ENCODE measurements at places on chromosomes 7 and 10. TPM values are rescaled to one million over a fixed set of nuclear protein-coding genes. Genes with fewer than 3 reads are reported as not detected.

DNA sequence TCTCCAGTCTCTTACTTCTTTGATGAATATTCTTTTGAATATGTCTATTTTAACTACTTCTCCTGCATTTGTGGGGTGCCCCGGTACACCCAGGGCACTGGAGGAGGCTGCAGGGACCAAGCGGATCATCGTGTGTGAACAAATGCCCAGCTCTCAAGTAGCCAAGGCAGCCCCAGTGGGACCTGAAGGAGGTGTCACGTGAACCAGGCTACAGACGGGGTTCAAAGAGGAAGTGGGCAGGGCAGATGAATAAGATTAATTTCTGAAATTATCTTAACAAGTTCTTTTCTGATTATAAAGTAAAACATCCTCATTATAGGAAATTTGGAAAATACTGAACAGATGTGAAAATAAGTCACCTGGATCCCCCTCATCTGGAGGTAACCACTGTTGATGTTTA is 78.4 kb upstream of the DUSP5 start:
- no peak for DNase-seq

GRCh38 chr7:69908454-69908853 is 310.2 kb downstream of the AUTS2 start:
- DNase-seq, result no peak

- DNase-seq, result peak; percentile 86
Measured at GRCh38 chr10:69217119-69217754, 2.9 kb upstream of the HKDC1 start.

DNA sequence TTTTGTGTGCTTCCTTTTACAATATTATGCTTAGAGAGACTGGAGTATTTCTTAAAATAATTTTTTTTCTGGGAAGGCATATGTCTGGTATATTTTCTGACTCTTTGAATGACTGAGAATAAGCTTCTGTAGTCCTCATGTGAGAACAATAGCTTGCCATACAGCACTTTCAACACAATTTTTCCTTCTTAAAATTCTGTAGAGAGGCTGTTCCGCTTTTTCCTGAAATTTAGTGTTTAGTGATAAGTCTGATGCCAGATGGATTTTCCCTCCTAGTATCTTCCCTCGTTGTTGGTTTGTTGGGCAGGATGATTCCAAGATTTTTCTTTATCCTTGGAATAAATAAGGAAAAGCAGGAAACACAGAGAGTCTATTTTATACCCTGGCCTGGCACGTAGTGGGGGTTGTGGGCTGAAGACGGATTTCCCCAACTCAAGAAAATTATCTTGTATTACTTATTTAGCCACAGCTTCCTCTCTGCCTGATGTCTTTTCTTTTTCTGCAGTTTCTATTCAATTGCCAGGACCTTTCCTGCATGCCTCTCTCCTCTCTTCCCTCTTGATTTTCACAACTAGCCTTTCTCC is 111.2 kb downstream of the AOAH start:
- no peak for DNase-seq

DNA sequence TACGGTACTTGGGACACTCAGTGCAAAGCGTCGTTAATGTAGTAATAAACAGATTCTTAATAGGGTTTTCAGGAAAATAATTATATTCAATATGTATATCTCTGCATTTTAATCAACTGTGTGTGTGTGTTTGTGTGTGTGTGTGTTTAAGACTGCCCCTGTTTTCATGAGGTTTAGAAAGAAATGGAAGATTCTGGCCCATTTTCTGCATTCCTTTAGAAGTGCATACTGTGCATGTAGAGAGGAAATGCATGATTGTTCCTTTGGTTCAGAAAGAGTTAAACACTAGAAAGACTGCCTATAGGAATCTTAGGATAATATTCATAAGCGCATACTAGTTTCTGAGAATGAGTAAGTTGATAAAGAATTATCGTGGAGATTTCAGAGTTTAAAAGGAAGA is 975 bp downstream of the CNTNAP2 start:
- DNase-seq, result no peak

DNA sequence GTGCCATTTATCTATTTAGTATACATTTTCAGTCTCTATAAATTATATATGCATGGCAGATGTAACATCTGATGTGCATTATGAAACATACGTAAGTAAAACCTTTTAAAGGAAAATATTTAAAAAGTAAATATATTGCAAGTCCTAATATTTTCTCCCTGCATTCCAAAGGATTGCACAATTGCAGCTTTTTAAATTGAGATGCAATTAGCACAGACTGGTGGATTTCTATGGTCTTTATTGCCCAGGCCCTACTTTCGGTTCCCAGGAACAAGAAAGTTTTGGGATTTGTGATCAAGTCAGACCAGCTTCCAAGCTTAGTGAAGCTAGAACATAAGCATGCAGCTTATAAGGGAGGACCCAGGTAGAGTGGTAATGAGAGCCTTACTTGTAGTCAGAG is 337.8 kb downstream of the NRG3 start:
- DNase-seq, result no peak

DNA sequence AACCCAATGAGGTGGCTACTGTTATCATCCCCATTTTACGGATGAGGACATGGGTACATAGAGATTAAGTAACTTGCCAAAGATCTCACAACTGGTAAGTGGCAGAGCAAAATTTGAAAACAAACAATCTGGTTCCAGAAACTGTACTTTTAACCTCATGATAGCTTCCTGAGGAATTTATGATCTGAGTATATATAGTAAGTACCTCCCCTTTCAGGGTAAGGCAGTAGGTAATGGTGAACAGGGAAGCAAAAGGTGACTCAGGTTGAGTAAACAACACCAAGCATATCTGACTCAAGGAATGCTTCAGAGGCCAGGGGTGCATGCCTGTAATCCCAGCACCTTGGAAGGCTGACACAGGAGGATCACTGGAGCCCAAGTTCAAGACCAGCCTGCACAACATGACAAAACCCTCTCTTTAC is 21.1 kb downstream of the KLLN start:
- no peak for DNase-seq

- DNase-seq, result peak; percentile 25
Measured at GRCh38 chr10:3777981-3778691, 6.9 kb downstream of the KLF6 start.

- no peak for DNase-seq
Measured at GRCh38 chr7:10657201-10657600, 316.5 kb upstream of the PHF14 start.

- peak; percentile 66 for DNase-seq
Measured at GRCh38 chr10:60175441-60175971, 214.2 kb downstream of the ANK3 start.

The ZNF92 gene
- total RNA-seq, result 2.8 TPM

The PAPOLB gene
- under 0.01 TPM for total RNA-seq
